ENCODE measurements at places on chromosomes 11 and 22. TPM values are rescaled to one million over a fixed set of nuclear protein-coding genes. Genes with fewer than 3 reads are reported as not detected.

SCGB1D1 gene
- total RNA-seq, result not detected

- peaks cover 32% of the 10 kb centered on the region for H3K36me3 ChIP-seq
- peak overlapping the region; percentile 73 for H3K4me3 ChIP-seq
- H3K27me3 ChIP-seq, result no peaks in the 10 kb centered on the region
- peak overlapping the region; percentile 93 for H3K27ac ChIP-seq
- DNase-seq, result peak; percentile 93
Observed at GRCh38 chr11:61357233-61357893, 4.3 kb downstream of the CYB561A3 start.

DNA sequence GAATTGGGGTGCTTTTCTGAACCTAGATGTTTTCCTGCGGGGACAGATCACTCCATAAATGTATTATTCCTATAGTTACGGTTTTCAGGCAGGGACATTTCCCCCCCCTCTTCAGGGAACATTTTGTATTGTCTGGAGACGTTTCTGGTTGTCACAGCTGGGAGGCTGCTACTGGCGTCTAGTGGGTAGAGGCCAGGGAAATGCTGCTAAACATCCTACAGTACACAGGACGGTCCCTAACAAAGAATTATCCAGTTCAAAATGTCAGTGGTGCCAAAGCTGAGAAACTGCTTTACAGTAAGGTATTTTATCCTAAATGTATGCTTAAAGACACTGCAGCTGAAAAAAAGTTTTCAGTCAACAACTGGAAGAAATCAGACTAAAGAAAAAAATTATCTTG is 19.4 kb downstream of the PIWIL4 start:
- H3K27ac ChIP-seq, result no peak overlapping the region
- no peaks in the 10 kb centered on the region for H3K4me1 ChIP-seq
- no peaks in the 10 kb centered on the region for H3K27me3 ChIP-seq
- H3K4me3 ChIP-seq, result no peak overlapping the region
- DNase-seq, result no peak

GRCh38 chr11:83659466-83659865 is 373.3 kb upstream of the CCDC90B start:
- no peaks in the 10 kb centered on the region for H3K4me1 ChIP-seq
- no peaks in the 10 kb centered on the region for H3K36me3 ChIP-seq
- H3K27me3 ChIP-seq, result no peaks in the 10 kb centered on the region
- H3K27ac ChIP-seq, result no peak overlapping the region

GRCh38 chr11:64132982-64133705 is 32.8 kb downstream of the MACROD1 start:
- no peaks in the 10 kb centered on the region for H3K27me3 ChIP-seq
- no peak overlapping the region for H3K27ac ChIP-seq
- DNase-seq, result no peak
- no peaks in the 10 kb centered on the region for H3K4me1 ChIP-seq
- no peak overlapping the region for H3K4me3 ChIP-seq
- no peaks in the 10 kb centered on the region for H3K36me3 ChIP-seq

DNA sequence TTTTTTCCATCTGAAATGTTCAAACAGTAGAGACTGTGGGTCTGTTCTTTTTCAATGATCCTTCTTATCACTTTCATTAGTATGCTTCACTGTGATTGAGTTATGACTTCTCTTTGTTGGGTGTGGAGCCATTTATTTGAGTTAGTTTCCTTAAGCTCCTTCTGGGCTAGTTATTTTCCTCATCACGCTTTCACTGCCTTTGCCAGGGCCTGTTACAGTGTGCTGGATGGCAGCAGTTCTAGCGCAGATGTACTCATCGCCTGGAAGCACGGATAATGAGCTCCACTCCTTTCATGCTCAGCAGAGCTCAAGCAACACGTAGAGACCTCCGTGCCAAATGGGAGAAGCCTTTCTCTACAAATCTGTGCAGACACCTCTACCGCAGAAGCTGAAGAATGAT is 7.0 kb upstream of the ARHGAP42 start:
- H3K4me3 ChIP-seq, result no peak overlapping the region
- DNase-seq, result no peak
- peaks cover 39% of the 10 kb centered on the region for H3K4me1 ChIP-seq
- H3K27ac ChIP-seq, result no peak overlapping the region
- no peaks in the 10 kb centered on the region for H3K36me3 ChIP-seq
- H3K27me3 ChIP-seq, result no peaks in the 10 kb centered on the region

F2 gene
- total RNA-seq, result not detected

DNA sequence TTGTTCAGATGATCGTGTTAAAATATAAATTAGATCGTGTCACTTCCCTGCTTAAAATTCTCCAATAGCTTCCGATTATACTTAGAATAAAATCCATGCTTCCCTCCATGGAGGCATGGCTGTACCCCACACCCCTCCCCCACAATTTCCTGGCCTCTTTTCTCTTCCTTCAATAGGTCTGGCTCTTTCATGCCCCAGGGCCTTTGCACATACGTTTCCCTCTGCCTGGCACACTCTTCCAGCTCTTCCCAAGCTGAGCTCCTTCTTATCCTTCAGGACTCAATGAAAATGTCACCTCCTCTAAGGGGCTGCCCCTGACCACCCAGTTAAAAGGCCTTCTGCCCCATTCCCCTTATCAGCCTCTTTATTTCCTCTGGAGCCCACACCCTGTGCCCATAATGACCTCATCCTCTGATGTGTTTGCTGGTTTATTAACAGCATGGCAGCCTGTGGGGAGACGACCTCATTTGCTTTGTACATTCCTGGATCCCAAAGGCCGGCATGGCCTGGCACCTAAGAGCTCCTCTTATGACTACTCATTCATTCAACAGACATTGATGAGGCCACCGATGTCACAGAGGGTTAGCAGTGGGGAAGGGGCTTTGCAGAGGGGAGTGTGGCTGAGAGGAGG is 9.0 kb upstream of the FLRT1 start:
- H3K27me3 ChIP-seq, result peaks cover 19% of the 10 kb centered on the region
- H3K4me3 ChIP-seq, result no peak overlapping the region
- no peaks in the 10 kb centered on the region for H3K36me3 ChIP-seq
- no peaks in the 10 kb centered on the region for H3K4me1 ChIP-seq
- DNase-seq, result no peak

DNA sequence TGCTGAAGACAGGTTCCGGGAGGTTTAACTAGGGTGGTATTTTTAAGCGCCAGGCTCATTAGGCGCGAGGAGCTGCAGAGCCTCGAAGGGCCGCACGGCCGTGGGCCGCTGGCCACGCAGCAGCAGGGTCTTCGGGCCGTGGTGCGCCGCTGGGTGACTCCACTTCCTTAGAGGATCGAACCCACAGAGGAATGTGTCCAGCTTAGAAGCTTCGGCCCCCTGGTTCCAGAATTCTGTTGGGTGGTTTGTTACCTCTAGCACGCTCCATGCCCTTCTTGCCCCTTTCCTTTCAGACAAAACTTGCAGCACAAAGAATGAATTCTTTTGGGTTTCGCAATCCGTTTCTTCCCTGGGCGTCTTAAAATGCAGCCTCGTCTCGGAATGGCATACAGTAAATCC is 773 bp upstream of the PATL1 start:
- H3K4me1 ChIP-seq, result peaks cover 20% of the 10 kb centered on the region
- DNase-seq, result no peak
- peaks cover 22% of the 10 kb centered on the region for H3K36me3 ChIP-seq
- peak overlapping the region; percentile 100 for H3K27ac ChIP-seq

All from B cell (primary cell).